ENCODE measurements at places on chromosomes 11 and 22.

- DNase-seq, result peak; percentile 44
These were observed 109.6 kb downstream of the RRAS2 start for GRCh38 chr11:14249121-14249963.

- DNase-seq, result no peak
These were observed 817.2 kb downstream of the LRRC4C start for GRCh38 chr11:40642284-40642683.

DNA sequence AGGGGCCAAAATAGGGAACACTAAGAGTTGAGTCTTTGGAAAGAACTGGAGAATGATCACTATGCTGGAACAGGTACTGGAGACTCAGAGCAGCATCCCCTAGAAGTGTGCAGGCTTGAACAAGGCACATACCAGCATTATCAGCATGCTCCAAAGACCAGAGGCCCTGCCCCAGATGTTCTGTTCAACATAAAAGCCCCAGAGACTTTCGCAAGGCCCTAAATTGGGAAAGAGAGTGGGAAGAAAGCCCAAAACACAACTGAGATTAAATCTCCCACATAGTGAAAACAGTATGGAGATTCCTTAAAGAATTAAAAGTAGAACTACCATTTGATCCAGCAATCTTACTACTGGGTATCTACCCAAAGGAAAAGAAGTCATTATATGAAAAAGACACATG, 9.4 kb downstream of the CNGA4 start:
- DNase-seq, result no peak

DNA sequence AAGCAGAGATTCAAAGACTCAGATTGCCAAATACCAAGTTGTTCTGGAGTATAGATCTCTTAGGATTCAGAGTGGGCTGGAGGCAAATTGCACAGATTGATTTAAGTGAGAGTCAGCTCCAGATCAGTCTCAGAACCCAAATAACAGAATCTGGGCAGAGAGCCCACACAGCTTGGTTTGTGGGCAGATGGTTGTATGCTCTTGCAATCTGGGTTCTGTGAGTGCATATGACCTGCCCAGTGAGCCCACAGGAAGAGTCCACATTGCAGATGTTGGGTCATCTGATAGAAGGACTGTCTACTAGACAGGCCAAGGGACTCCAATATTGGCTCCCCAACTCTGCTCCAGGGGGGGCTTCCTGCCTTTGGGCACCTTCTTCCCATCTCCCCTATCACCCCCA, 65.9 kb downstream of the ADAMTS15 start:
- DNase-seq, result no peak

GRCh38 chr22:44745853-44746789, 6.3 kb upstream of the ARHGAP8 start:
- no peak for DNase-seq

GRCh38 chr22:48752451-48753380, 1075.0 kb downstream of the BRD1 start:
- DNase-seq, result no peak

GRCh38 chr11:31492320-31492913, 17.0 kb downstream of the IMMP1L start:
- no peak for DNase-seq

- no peak for DNase-seq
These were observed 252.1 kb downstream of the DDX10 start for GRCh38 chr11:108916935-108917334.

DNA sequence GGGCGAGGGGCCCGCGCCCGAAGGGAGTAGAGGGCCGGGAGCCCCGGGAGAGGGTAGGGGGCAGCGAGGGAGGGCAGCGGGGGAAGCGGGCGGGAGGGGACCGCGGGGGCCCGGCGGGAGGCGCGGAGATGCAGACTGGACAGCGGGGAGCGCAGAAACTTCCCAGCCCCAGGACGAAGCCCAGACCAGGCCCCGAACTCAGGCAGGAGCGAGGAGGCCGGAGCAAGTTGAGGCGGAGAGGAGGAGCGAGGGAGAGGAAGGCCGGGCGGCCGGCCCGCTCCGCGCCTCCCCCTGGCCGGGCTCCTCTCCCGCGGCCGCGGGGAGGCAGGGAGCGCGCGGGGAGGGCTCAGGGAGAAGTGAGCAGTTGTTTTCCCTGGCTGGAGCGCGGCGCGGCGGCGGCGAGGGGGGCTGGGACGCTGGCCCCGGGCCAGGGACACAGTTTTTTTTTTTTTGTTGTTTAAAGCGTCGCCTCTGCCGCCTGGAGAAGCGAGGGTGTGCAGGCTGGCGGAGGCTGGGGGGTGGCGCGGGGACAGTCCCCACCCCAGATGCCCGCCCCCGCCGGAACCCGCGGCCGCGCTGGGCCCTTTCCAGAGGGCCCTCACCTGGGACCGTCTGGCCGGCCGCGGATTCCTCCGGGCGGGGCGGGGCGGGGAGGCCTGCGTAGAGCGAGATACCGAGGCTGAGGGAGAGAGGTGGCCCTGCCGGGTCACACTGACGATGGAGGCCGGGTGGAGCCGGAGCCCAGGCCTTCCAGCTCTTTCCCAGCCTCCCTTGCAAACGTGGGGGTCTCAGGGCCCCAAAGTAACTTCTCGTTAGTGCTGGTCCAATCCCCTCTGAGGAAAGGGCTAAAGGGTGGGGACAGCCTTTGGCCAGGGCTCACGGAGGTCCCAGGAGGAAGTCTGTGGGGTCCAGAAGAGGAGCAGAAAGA, at the start of gene LTBP3:
TSS of gene LTBP3 (minus strand) at position 358 of the 928 bp plus-strand sequence. CDS start 400 bp downstream, outside the sequence.
- no peak for DNase-seq

- DNase-seq, result no peak
These were observed 824.5 kb downstream of the TBC1D22A start for GRCh38 chr22:47586946-47587345.

- DNase-seq, result no peak
These were observed 56.8 kb downstream of the LDLRAD3 start for GRCh38 chr11:36000616-36001190.

DNA sequence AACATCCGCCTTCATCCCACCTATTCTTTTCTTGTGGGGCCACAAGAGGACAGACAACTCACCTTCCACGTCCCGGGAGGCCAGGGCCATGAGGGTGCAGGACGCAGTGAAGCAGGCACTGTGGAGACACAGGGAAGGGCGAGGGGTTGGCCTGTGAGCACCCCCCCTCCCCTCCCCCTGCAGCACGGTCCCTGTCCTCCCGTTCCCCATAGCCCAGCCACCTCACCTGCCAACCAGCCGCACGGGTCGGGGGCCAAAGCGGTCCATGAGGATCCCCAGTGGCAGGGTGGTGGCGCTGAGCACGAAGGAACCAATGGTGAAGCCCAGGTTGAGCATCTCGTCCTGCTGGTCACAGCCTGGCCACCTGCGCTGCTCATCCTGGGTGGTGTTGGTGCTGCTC, 14.6 kb downstream of the SLC43A1 start:
- no peak for DNase-seq

- no peak for DNase-seq
These were observed 8.8 kb upstream of the DKK3 start for GRCh38 chr11:12017243-12017678.

- no peak for DNase-seq
These were observed 9.4 kb downstream of the PLAAT2 start for GRCh38 chr11:63553759-63554158.

DNA sequence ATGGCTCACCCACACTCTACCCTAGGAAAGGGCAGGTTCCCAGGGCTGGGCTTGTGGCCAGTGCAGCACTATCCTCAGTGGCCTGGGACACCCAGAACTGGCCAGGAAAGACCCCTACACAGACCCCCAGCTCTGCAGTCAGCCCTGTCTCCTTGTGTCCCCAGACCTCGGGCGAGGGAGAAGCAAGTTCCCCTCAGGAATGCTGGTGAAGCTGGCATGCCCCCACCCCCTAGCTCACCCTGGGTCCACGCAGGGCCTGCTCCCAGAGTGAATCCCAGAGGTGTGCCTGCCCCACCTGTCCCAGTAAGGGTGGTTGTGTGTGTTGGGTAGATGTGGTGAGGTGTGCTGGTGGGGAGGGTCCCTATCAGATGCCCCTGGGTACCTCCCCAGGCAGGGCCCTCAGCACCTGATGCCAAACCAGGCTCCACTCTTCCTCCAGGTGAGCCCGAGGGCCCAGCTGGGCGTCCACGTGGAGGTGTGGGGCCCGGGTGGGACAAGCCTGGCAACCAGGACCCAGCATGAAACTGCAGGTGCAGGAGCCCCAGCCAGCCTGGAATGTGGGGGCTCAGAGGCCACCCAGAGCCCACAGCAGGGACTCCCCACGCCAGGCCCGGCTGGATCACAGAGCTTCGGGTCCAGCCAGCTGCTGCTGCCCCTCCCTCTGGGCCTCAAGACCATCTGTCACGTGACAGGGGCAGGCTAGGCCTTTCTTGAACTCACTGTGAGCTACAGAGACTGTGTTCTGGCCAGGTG, 48.4 kb upstream of the KCNQ1OT1 start:
- no peak for DNase-seq

GRCh38 chr22:36467946-36468345, 13.5 kb downstream of the TXN2 start:
- DNase-seq, result no peak

DNA sequence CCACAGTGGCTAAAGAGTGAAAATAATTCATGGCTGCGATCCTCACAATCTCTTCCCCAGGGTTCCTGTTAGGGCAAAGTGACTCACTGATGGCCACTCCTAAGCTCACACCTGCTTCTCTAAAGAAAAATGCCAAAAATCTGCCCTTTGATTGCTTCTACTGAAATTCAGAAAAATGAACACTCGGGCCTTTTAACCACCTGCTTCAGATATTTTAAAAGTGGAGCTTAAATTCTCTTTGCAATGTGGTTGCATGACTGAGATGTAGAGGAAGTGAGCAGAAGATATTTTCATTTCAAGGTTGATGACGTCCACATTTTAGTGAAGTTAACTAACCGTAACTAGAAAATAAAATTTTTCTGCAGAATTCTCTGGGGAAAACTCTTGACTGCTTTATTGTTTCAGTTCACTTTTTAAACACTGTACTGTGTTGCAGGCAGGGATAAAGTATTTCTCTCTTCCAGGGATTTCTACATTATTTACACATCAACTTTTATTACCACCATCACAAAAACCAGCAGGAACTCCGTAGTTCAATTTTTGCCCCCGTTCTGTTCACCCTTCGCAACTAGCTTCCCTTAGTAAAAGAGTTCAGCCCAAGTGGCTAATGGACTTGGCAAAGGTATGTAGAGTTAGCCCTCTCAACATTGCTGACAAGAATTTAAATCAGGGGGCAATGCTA, 8.5 kb downstream of the RAB30 start:
- no peak for DNase-seq

DNA sequence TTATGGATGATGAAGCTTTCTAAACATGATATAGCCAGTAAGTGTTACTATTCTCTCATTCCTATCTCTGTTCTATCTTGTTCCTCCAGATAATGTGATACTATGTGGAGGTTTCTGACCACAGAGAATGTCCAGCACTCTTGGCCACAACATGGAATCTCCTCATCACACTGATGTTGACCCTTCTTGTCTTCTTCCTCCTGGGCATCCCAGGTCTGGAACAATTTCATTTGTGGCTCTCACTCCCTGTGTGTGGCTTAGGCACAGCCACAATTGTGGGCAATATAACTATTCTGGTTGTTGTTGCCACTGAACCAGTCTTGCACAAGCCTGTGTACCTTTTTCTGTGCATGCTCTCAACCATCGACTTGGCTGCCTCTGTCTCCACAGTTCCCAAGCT, 9.9 kb upstream of the OR56B1 start:
- DNase-seq, result no peak

- DNase-seq, result no peak
These were observed 3.9 kb downstream of the MAML2 start for GRCh38 chr11:96338910-96339705.

DNA sequence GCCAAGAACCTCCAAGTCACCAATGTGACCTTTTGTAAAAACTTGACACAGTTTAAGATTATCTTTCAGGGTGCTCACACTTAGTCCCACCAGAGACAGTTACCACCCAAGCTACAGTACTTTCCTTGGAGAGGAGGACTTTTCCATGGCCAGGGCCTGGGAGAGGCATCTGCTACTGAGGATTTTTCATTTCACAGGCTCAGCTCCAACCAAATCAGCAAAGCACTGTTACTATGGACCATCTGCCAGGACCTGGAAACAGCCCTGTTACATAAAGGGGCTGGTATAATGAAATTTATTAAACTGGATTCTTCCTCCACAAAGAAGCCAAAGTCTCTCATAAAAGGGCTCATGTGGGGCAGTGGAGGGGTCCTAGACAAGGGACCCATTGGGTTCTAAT, 38.6 kb downstream of the SERGEF start:
- DNase-seq, result no peak

- no peak for DNase-seq
These were observed 1.8 kb downstream of the KCNK7 start for GRCh38 chr11:65593518-65594414.

- DNase-seq, result no peak
These were observed 454.9 kb upstream of the CADM1 start for GRCh38 chr11:115959081-115959486.

DNA sequence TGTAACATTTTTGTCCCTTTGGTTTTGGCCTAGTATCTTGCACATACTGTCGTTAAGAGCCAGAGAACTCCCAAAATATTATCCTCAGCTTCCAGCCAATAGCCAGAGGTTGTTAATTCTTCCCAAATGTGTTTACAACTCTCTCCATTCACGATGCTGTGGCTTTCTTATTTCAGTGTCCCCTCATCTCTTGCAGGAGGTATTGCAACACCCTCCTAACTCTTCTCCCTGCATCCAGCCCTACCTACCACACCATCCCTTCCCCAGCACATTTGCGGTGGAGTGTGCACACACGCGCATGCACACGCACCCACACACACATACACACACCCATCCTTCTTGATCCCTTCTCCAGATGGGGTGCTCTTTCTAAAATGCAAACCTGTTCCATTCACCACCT, 75.6 kb upstream of the LMO2 start:
- no peak for DNase-seq

DNA sequence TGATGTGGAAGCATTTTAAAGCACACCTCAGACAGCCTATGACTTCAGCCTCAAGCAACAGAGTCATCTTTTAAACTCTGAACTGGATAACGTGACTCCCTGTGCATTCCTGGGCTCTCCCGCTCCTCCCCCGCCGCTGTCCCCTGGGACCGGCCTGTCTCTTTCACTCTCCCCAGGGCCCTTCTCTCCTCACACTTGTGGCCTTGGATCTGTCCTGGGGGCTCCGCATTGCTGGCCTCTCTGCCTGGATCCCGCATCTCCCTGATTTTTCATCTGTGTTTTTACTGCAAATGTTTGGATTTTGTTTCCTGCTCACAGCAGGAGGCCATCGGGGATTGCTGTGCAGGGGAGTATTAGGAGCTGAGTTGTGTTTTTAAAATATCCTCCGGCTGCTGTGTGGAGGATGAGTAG, 15.4 kb downstream of the C11orf24 start:
- no peak for DNase-seq

DNA sequence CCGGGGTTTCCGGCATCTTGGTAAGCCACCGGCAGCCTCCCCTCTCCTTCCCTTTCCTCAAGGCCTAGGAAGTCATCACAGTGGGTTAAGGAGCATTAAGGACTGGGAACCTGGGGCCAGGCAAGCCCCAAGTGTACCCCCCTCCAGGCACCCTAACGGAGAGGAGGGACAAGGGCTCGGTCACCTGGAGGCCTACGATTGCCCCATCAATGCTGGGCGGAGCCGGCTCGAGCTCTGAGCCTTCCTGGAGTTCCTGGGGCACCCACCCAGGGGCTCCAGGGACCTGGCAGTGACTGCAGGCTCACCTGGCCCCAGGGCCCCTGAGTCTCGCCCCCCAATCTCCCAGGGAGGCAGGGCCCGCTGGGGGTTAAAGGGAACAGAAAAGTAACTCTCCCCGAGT, 34.5 kb upstream of the EIF3D start:
- DNase-seq, result no peak
